ENCODE measurements at places on chromosomes 3 and 15.
A peak's percentile ranks its signal among the peaks of the same experiment; 100 is the strongest.

GRCh38 chr15:93324186-93324975 lies 235.4 kb upstream of the RGMA start:
- DNase-seq = no peak
- no peak overlapping the region for H3K4me3 ChIP-seq
- H3K27ac ChIP-seq = no peak overlapping the region
- no peaks in the 10 kb centered on the region for H3K4me1 ChIP-seq
- no peaks in the 10 kb centered on the region for H3K27me3 ChIP-seq

DNA sequence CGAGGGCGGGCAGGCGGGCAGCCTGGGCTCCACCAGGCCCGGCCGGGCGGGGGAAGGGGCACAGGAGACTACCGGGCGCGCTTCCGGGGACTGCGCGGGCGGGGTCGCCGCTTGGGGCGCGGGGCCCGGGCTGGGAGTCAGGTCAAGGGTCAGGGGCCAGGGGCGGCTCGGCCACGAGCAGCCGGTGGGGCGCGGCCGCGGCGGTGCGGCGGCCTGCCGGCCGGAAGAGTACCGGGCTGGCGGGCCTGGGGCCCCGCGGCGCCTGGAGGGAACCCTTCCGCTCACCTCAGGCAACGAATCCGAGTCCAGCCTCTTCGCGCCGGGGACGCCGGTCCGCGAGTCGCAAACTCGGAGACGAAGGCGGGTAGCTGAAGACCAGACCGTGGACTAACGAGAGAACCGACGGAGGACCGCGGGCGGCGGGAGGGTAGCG lies 225 bp downstream of the RHOA start:
- peaks cover 6% of the 10 kb centered on the region for H3K4me1 ChIP-seq
- no peaks in the 10 kb centered on the region for H3K27me3 ChIP-seq
- DNase-seq = no peak
- H3K27ac ChIP-seq = peak overlapping the region; percentile 97

DNA sequence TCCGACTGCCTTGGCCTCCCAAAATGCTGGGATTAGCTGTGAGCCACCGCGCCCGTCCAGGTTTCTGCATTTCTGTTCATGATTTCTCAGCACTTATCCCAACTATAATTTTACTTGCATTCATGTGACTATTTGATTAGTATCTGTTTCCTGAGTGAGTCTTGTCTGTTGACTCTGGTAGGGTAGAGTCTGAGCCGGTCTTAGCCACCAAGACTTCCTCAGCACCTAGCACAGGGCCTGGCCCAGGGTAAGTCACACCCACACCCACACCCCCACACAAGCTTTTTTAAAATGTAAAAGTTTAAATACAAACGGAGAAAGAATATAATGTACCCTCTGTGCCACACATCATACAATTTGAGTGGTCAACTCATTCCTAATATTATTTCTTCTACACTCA lies 3.1 kb upstream of the SPATA12 start:
- no peak for DNase-seq
- H3K27me3 ChIP-seq = no peaks in the 10 kb centered on the region
- no peak overlapping the region for H3K4me3 ChIP-seq
- no peaks in the 10 kb centered on the region for H3K36me3 ChIP-seq
- no peaks in the 10 kb centered on the region for H3K4me1 ChIP-seq

DNA sequence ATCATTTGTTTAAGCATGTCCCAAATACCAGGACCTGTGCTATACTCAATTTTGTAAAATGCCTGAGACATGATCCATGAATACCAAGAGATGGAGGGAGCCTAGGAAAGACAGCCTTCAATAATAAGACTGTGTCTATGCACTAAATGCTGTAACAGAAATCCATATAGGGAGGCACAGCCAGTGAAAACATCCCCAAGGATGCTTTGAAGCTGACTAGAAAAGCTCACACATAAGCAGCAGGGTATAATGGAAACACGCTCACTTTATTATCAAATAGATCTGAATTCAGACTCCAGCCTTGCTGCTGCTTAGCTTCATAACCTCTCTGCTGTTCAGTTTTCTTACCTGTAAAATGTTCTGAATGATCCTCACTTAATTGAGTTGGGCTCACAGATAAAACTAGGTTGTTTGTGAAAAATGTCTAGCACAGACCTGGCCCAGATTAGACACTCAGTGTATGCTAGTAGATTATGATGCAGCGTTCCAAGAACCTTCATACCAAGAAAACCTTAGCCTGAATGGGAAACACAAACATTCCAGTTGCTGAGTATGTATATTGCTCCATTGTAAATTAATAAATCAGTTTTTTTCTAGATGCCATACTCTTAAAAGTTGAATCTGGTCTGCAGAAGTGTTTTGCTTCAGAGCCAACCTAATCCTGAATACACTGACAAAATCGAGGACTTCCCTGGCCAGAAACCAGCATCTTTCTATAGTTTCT lies 3.8 kb upstream of the LARP6 start:
- no peaks in the 10 kb centered on the region for H3K4me1 ChIP-seq
- H3K4me3 ChIP-seq = no peak overlapping the region
- no peak for DNase-seq
- no peak overlapping the region for H3K27ac ChIP-seq
- H3K27me3 ChIP-seq = no peaks in the 10 kb centered on the region

GRCh38 chr15:27855137-27855536 lies 244.0 kb downstream of the OCA2 start:
- no peaks in the 10 kb centered on the region for H3K27me3 ChIP-seq
- no peak overlapping the region for H3K4me3 ChIP-seq
- DNase-seq = no peak
- no peaks in the 10 kb centered on the region for H3K4me1 ChIP-seq
- H3K27ac ChIP-seq = no peak overlapping the region

DNA sequence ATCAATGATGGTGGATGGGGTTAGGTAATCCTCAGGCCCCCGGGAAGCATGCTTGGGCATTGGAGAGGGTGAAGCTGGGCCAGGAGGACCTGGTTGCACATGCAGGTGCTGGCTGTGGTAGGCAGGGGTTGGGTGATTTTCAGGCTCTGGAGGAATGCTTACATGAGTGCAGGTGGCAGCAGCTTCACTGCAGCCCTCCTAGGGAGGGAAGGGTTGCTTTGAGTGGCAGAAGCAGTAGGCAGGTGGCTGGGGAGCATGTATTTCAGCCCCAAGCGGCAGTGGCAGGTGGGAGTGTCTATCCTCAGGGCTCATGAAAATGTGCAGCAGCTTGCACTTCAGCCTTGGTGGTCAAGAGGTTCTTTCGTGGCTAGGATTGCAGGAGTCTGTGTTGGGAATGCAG lies 230.0 kb upstream of the CTNNB1 start:
- no peaks in the 10 kb centered on the region for H3K36me3 ChIP-seq
- DNase-seq = no peak
- no peak overlapping the region for H3K27ac ChIP-seq
- no peak overlapping the region for H3K4me3 ChIP-seq
- no peaks in the 10 kb centered on the region for H3K27me3 ChIP-seq
- H3K4me1 ChIP-seq = no peaks in the 10 kb centered on the region

DNA sequence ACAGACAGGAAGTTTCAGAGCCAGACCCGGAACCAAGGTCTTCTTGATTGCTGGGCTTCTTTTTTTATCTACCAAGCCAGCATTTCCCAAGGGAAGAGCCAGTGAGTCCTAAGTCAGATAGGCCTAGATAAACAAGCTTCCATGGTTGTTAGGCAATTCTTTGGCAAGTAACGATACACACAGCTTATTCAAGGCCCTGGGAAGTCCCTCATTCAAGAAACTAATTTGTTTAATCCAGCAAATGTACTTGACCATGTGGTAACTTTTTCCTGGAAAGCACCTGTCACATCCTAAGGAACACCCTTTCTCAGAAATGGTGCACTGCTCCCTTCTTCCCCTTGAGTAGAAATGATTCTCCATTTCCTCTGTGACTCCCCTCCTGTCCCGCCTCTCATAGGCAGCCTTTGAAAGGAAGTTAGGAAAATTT lies 209.9 kb downstream of the ITPR1 start:
- H3K27ac ChIP-seq = no peak overlapping the region
- DNase-seq = no peak
- no peaks in the 10 kb centered on the region for H3K27me3 ChIP-seq
- no peaks in the 10 kb centered on the region for H3K4me1 ChIP-seq

GRCh38 chr3:136644212-136644611 lies 108.0 kb downstream of the STAG1 start:
- DNase-seq = no peak
- H3K4me1 ChIP-seq = no peaks in the 10 kb centered on the region
- no peaks in the 10 kb centered on the region for H3K27me3 ChIP-seq
- no peak overlapping the region for H3K4me3 ChIP-seq

- no peak overlapping the region for H3K4me3 ChIP-seq
- no peaks in the 10 kb centered on the region for H3K27me3 ChIP-seq
- peaks cover 3% of the 10 kb centered on the region for H3K4me1 ChIP-seq
These were observed 175.7 kb upstream of the ADAMTS9 start for GRCh38 chr3:64863226-64864212.

- H3K27ac ChIP-seq = no peak overlapping the region
- no peak overlapping the region for H3K4me3 ChIP-seq
- H3K36me3 ChIP-seq = no peaks in the 10 kb centered on the region
- no peak for DNase-seq
These were observed 919.9 kb downstream of the TUSC7 start for GRCh38 chr3:117629505-117629904.

DNA sequence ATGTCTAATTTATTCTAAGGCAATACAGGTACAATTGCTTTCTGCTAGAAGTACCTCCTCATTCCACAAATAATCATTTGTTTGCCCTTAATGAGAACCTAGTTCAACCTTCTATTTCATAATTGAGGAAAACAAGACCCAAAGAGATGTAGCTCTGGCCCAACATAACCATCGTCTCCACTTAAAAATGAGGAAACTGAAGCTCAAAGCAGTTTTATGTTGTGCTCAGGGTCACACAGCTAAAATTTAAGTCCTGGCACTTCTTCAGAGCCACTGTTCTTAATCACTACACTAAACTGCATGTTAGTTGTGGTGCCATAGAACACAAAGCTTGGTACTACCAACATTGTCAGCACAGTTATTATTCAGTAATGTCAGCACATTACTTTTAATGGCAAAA lies 108.0 kb downstream of the SERPINI1 start:
- no peaks in the 10 kb centered on the region for H3K27me3 ChIP-seq
- H3K4me1 ChIP-seq = no peaks in the 10 kb centered on the region
- no peak overlapping the region for H3K27ac ChIP-seq
- H3K36me3 ChIP-seq = no peaks in the 10 kb centered on the region

DNA sequence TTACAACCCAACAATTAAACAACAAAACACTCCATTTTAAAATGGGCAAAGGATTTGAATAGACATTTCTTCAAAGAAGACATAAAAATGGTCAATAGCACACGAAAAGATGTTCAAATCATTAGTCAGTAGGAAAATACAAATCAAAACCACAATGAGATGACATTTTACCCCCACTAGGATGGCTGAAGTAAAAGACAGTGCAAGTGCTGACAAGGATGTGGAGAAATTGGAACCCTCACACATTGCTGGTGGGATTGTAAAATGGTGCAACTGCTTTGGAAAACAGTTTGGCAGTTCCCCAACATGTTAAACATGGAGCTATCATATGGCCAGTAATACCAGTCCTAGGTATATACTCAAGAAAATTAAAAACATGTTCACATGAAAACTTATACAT lies 11.6 kb downstream of the GALNT15 start:
- no peaks in the 10 kb centered on the region for H3K36me3 ChIP-seq
- no peaks in the 10 kb centered on the region for H3K4me1 ChIP-seq

GRCh38 chr15:95051861-95052260 lies 820.5 kb downstream of the MCTP2 start:
- no peaks in the 10 kb centered on the region for H3K4me1 ChIP-seq
- H3K36me3 ChIP-seq = no peaks in the 10 kb centered on the region
- DNase-seq = no peak

- H3K27ac ChIP-seq = no peak overlapping the region
- H3K36me3 ChIP-seq = no peaks in the 10 kb centered on the region
- no peak overlapping the region for H3K4me3 ChIP-seq
These were observed 4.0 kb upstream of the CAPN3 start for GRCh38 chr15:42355291-42355690.

- H3K4me1 ChIP-seq = no peaks in the 10 kb centered on the region
- no peak overlapping the region for H3K27ac ChIP-seq
- no peaks in the 10 kb centered on the region for H3K36me3 ChIP-seq
These were observed 43.8 kb upstream of the MYRIP start for GRCh38 chr3:39765575-39765974.

DNA sequence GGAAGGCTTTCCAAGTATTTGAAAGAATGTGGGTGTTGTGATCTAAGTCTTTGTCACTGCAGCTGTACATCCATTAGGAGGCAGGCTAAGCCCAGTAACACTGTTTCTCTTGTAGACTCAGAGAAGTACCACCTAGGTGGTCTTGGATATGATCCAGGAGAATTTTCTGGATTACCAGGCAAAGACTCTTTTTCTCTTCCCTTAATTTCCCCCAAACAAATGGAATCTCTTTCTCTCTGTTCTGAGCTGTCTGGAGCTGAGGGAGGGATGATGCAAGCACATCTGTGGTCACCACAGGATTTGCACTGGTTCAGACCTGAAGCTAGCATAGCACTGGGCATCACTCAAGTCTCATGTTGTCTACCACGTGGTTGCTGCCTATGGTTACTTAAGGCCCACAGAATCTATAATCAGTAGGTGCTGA lies 227.6 kb downstream of the NECTIN3 start:
- no peak overlapping the region for H3K4me3 ChIP-seq
- no peaks in the 10 kb centered on the region for H3K4me1 ChIP-seq
- H3K36me3 ChIP-seq = no peaks in the 10 kb centered on the region
- no peak overlapping the region for H3K27ac ChIP-seq
- peak; percentile 72 for DNase-seq

DNA sequence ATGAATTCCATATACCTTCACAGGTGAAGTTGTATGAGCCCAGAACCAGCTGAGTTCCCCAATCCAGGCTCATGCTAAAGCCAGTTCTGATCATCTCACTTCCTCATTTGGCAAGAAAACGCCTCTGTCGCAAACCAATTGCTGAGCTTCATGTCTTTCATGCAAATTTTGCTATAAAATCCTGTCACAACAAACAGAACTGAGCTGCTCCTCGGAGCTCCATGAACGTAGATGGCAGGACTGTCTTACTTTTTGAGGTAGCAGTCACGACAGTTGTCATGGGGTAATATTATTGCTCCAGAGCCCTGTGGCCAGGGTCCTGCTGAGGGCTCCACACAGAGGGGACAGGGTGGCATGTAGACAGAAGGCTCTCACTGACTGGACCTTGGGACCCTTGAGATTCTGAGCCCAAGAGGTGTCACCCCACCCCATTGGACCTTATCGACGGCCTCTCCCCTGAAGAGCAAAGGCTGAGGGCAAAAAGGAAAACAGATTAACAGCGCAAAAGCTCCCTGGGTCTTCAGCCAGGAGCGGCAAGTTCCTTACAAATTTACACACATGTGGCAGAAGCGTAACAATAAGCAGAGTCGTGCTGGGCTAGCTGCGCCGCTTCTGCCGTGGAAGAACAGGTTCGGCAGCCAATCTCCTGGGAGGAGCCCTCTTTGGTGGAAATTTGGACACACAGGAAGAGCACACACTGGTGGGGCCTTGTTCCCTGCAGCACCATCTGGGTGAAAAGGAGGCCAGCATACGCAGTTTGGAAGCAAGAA lies 249.2 kb downstream of the OPA1 start:
- no peak overlapping the region for H3K27ac ChIP-seq
- DNase-seq = no peak
- H3K27me3 ChIP-seq = no peaks in the 10 kb centered on the region
- no peaks in the 10 kb centered on the region for H3K36me3 ChIP-seq
- H3K4me3 ChIP-seq = no peak overlapping the region
- H3K4me1 ChIP-seq = peaks cover 4% of the 10 kb centered on the region

- no peak for DNase-seq
- H3K4me3 ChIP-seq = no peak overlapping the region
- H3K4me1 ChIP-seq = no peaks in the 10 kb centered on the region
- H3K27ac ChIP-seq = no peak overlapping the region
These were observed 15.1 kb downstream of the TTC14 start for GRCh38 chr3:180617049-180617448.
